CD4-positive, alpha-beta memory T cell (primary cell): ENCODE measurements at places on chromosomes 13 and 19.

GRCh38 chr19:47741544-47742140 lies 3.7 kb upstream of the NOP53 start:
- no peak for DNase-seq

DNA sequence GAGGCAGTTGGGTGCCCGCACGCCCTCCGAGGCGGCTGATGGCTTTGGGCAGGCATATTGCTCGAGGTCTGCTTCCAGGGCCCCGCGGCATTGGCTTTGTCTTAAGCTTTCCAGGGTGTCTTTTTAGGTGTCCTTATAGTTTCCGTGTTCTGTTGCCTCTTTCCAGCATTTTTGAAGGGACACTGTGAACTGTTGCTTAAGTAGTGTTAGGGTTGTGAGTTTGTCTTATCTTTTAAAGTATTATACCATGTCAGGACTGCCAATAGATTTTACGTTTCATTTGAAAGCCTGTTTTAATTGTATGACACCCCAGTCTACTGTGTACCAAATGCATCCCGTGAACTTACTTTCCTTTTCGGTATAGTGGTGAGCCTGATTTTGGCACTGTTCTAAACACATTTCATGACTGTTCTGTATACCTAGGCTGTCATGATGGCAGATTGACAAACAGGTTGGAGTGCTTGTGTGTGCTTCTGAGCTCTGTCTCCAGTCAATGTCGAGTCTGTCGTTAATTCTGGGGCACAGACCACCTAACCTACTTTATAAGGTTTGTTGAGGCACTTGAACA lies 656 bp downstream of the PCCA start:
- DNase-seq = peak; percentile 33

DNA sequence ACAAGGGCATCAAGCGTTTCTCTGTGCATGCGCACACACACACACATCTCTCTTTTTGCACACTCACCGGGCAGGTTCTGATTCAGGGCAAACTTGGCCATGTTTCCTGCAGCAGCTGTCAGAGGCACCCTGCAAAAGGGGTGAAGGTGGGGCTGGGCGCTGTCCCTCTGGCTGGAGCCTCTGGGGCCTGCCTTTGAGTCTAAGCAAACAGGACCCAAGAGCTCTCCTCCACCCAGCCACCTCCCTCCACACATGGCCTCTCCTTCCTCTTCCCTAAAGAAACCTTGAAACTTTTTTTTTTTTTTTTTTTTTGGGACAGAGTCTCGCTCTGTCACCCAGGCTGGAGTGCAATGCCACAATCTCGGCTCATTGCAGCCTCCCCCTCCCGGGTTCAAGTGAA lies 5.3 kb downstream of the KANK3 start:
- DNase-seq = no peak

- DNase-seq = no peak
These were observed 71.5 kb downstream of the ARHGAP35 start for GRCh38 chr19:46932346-46932745.

- DNase-seq = peak; percentile 58
These were observed 928 bp upstream of the PNPLA6 start for GRCh38 chr19:7534531-7535046.

DNA sequence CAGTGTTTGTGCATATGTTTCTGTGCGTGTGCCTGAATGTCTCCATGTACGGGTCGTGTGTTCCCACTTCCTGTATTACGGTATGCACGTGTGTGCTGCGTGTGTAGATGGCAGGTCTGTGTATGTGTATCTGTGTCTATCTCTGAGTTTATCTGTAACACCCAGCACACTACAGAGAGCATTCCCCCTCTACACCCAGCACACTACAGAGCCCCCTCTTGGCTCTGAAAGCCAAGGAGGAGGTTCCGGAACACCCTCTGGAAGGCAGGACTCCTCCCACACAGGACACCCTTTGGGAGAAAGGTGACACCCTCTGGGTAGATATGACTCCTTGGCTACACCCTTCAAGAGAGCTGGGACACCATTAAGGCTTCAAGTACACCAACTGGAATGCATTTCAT lies 2.1 kb upstream of the ERFL start:
- no peak for DNase-seq

- DNase-seq = no peak
These were observed 22.4 kb upstream of the C13orf46 start for GRCh38 chr13:113996081-113996911.

DNA sequence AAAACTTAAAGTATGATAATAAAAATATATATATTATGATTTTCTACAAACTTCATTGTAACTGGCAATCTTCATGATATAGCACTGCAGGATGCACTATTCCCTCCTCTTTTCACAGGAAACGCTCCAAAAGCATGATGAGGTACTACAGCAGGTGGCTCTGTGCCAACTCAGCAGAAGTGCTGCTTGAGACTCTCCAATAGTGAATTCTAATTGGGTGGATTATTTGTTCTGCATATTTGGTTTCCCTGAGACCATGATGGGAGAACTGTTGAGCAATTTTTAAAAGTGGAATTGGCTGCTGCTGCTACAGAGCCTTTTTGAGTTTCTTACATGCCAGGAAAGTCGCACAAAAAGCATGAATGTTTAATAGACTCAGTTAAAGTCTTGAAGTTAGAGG lies 1782.4 kb upstream of the PCDH20 start:
- no peak for DNase-seq

DNA sequence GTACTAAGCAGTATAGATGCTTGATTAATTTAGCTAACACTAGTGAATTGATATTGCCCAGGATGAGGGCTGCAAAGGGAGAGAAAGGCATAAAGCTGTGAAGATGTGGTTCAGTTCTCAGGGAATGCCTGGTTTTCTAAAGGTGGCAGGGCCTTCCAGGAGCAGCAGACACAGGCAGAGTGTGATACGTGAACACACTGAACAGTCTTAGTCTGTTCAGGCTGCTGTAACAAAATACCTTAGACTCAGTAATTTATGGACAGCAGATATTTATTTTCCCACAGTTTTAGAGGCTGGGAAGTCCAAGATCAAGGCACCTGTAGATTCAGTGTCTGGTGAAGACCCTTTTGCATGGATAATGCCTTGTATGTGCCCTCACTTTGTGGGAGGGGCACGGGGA lies 8.7 kb upstream of the SPATA13 start:
- no peak for DNase-seq

DNA sequence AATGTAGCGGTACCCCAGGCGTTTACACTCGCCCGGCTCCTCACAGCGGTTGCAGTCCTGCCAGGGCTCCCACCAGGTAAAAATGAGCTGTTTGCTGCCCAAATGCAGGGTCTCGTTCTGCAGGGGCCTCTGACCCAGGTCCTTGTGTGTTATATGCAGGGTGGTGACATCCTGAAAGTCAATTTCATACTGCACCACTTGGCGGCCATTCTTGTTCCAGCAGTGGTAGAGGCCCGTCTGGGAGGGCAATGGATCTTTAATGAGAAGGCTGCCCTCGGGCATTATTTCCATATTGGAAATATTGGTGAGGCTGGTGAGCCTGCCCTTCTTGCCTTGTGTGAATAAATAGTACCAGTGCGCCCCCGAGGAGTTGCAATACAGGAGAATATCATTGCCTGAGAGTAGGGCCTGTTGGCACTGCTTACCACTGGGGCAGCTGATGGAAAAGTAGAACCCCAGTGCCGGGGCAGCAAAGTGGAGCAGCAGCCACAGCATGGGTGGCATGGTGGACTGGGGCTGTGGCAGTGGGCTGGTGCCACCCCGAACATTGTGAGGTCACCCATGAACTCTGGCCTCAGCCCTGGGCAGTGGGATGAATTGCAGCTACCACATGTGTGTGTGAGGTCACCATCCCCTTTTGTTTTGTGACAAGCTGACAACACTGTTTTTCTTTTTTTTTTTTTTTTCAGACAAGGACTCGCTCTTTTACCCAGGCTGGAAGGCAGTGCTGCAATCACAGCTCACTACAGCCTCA lies at the start of gene FAM187B:
FAM187B (minus strand) TSS at position 563 of the 754 bp plus-strand sequence; CDS start at position 504, 59 bp downstream.
- no peak for DNase-seq

DNA sequence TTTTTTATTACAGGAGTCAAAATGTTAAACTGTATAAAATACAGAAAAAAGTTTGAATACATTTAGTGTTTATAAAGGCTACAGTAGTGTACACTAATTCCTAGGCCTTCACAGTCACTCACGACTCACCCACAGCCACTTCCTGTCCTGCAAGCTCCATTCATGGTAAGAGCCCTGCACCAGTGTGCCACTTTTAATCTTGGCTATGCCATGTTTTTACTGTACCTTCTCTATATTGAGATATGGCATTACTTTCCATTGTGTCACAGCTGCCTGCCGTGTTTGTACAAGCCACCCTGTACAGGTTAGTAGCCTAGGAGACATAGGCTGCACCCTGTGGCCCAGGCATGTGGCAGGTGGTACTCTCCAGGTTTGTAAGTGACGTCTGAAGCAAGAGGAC lies 32.1 kb downstream of the C1QTNF9 start:
- DNase-seq = no peak

GRCh38 chr13:97240788-97241734 lies 18.9 kb downstream of the MBNL2 start:
- DNase-seq = no peak

- DNase-seq = no peak
These were observed 107.2 kb downstream of the COL4A2 start for GRCh38 chr13:110414283-110414682.

DNA sequence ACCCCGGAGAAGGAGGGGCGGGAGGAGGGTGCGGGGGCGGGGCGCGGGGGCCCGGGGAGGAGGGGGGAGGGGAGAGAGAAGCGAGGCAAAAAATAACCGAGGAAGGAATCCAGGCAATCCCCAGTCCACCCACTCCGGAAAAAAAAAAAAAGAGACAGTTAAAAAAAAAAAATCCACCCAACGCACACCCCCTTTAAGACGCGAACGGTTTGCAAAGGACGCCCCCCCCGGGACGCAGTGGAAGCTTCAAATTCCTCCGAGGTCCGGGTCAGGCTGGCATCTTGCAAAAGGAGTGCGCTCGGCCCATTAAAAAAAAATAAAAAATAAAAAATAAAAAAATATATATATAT lies at the start of gene CACNA1A:
CACNA1A (minus strand) TSS at position 9 of the 350 bp plus-strand sequence. CDS start 255 bp downstream, outside the sequence.
- DNase-seq = no peak

DNA sequence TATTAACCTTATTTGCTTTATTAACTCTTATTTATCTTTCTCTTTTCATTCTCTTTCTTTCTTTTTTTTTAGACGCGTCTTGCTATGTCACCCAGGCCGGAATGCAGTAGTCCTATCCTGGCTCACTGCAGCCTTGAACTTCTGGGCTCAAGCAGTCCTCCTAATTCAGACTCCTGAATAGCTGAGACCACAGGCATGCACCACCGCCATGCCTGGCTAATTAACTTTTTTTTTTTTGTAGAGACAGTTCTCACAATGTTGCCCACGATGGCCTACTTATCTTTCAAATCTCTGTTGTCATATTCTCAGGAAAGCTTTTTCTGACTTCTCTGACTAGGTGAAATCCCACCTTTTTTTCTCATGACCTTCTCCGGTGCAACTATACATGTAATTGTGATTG lies 7.8 kb upstream of the SPRY2 start:
- DNase-seq = no peak

DNA sequence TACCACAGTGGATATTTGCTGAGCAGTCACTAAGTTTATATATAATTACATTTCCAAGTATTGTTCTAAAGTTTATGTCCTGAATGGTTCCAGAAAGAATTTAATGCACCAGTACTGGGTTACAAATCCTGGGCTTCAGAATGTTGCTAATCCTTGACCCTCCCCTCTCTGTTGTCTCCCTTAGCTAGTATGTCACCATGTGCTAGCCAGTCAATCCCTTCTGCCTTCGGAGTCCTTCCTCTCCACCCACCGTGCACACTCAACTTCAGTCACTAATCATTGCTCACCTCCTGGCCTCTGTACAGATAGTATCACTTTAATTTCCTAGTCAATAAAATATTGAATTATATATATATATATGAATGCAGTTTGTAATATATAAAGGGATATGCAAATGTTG lies 7.5 kb downstream of the FAM124A start:
- no peak for DNase-seq

- peak; percentile 43 for DNase-seq
These were observed 4.3 kb upstream of the DUXA start for GRCh38 chr19:57171551-57172081.

- DNase-seq = no peak
These were observed 11.8 kb downstream of the SLC25A30 start for GRCh38 chr13:45406421-45406820.

GRCh38 chr19:16308081-16308480 lies 16.5 kb upstream of the KLF2 start:
- no peak for DNase-seq

GRCh38 chr13:38819596-38819995 lies 132.7 kb downstream of the FREM2 start:
- DNase-seq = no peak

DNA sequence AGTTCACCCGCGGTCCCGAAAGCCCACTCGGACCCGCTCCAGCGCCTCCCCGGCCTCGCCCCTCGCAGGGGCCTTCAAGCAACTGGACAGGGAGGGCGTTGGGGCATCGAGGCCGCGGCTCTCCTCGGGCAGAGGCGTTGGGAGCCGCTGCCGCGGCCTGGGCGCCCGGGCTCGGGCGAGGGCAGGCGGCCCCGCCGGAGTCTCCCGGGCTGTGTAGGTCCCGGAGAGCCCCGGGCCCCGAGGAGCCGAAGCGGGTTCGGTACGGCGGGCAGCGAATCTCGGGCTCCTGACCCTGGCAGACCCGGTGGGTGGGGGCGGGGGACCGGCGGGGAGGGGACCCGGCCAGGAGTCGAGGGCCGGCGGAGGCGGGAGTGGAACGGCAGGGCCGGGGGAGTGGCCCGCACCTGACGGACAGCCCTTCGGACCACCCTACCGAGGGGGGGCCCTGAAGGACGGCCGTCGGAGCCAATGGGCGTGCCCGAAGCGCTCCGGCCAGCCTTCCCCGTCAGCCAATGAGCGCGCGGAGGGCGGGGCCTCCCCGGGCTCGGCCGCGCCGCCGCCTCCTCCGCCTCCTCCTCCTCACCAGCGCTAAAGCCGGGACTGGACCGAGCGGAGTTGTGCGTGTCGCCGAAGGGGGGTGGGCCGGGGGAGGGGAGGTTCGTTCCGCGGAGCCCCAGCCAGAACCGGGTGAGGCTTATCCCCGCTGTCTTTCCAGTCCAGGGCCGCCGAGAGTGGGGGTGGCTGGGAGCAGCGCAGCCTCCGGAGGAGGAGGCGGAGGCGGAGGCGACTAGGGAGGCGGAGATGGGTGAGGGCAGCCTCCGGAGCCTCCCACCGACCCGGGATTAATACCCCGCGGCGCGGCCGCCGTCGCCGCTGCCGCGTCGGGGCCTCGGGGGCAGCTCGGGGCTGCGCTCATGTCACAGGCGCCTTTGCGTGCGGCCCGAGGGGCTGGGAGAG lies at the start of gene ZMYM2:
ZMYM2 (plus strand) TSS at position 573 of the 957 bp plus-strand sequence. CDS start 34,346 bp downstream, outside the sequence.
- peak; percentile 93 for DNase-seq

- DNase-seq = no peak
These were observed 341.8 kb downstream of the OXGR1 start for GRCh38 chr13:96652506-96652905.
